ENCODE measurements at places on chromosomes 3 and 15.

DNA sequence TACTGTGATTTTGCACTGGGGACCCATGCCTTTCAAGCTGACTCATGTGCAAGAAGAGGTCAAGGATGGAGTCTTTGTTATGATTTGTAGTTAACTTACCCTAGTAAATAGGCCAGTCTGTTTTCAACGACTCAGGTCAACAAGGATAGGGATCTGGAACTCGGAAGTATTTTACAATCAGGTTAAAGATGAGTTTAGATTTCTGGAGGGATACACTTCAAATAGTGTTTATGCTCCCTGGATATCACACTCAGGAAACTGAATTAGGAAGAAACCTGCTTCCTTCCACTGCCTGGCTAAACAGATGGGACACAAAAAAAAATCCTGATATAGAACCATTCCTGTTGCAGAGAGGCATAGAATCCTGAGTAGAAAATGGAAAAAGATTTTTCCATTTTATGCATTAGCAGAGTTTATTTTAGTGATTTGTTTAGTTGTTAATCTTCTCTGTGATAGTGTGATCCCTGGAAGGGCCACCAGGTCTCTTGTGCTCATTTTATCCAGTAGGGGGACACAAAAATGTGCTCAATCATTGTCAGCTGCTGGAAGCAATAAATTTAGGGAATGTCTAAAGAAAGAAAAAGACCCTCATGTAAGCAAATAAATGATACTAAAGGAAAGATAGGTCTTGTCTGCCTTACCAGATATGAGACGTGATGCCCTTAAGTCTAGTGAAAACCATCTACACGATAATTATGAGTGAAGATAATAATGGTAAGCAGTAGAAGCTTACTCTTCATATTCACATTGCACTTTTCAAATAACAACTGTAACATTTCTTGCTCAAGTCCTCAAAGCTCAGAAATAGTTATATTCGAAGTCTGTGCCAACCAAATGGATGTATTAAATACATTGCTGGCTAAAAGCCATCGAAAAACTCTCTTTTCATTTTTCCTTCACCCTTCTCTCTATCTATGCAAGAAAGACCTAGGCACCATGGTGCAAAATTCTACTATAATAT is 452.1 kb upstream of the KCNMB2 start:
- no peak for DNase-seq

DNA sequence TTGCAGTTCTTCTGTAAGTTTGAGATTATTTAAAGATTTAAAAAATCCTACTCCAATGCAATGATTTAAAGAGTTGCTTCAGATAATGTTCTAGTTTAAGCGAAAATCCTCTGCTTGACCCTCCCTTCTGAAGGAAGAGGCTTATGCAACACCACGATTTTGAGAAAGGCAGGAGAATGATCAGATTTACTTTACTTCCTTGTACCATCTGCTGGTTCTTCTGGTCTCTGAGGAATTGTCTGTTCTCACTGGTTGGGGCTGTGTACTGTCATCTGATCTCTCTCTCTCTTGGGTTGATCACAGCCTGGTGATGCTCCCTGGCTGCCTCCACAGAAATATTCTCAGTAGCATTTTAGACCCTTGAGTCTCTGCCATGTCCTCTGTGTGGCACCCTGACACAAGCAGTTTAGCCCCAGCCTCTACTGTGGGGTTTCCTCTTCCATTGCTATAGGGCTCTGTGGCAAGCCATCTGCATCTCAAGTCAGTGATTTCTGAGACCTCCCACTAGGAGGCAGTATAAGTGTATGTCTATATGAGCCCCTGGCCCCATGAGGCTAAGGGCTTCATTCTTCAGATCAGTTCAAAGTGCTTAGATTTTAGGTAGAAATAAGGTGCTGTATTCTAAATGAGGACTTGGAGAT is 50.8 kb upstream of the PLAAT1 start:
- DNase-seq, result no peak

DNA sequence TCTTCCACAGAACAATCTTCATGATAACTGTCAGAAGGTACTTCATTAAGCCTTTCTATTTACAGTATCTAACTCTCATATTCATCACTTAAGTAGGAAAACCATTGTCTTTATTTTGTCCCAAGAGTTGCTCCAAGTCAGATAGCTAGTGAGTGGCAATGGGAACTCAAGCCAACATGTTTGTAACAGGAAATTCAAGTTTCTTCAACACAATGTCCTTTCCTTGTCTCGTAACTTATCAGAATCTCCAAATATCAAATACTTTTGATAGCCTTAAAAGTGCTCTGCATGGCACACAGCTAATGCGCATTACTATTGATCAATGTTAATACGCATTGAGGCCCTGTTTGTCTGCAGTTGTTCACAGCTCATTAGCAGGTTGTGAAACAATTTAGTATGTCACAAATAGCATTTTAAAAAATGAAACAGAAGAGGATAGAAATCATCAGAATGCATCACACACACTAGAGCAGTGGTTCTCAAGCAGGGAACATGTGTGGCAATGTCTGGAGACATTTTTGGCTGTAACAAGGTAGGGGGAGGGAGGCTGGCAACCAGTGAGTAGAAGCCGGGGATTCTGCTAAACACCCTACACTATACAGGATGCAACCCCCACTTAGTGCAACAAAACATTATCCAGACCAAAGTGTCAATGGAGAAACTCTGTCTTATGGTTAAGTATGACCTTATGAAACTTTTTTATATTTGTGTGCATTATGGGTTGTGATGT is 27.5 kb downstream of the BTLA start:
- no peak for DNase-seq

GRCh38 chr3:16174389-16174788 is at the start of gene GALNT15:
TSS of gene GALNT15 (plus strand) at chr3:16174680. CDS start at chr3:16175152, 472 bp downstream.
- no peak for DNase-seq

- DNase-seq, result no peak
Measured at GRCh38 chr15:89513284-89513683, 16.9 kb upstream of the RHCG start.

GRCh38 chr15:70259028-70259424 is 161.3 kb upstream of the TLE3 start:
- no peak for DNase-seq

DNA sequence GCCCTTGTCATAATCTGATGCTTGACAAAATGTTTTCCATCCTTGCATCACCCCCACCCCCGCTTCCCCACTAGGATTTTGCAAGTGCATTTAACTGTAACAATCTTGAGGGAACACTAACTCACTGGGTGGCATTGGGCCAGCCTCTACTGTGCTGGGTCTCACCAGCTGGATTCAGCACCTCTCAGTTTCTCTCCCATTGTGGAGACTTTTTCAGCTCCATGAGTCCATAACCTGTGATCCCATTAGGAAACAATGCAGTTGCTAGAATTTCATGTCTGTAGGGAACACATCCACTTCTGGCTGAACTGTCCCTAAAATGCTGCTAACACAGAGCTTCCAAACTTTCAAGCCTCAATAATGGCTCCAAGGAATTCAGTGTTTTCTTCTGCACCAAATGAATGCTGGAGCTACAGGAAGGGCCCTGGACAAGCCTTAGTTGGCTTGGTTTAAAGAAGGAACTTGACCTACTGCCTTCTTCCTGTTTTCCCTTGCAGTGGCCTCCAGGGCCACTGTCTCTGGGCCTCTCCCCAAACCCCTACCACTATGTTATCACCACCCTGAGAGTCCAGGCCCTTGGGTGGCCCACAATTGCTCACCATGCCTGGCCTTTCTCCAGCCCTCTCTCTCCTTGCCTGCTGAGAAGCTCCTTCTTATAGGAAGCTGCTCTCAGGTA is 15.6 kb downstream of the CYP19A1 start:
- no peak for DNase-seq

GRCh38 chr3:153820035-153820434 is 301.2 kb upstream of the ARHGEF26 start:
- no peak for DNase-seq

DNA sequence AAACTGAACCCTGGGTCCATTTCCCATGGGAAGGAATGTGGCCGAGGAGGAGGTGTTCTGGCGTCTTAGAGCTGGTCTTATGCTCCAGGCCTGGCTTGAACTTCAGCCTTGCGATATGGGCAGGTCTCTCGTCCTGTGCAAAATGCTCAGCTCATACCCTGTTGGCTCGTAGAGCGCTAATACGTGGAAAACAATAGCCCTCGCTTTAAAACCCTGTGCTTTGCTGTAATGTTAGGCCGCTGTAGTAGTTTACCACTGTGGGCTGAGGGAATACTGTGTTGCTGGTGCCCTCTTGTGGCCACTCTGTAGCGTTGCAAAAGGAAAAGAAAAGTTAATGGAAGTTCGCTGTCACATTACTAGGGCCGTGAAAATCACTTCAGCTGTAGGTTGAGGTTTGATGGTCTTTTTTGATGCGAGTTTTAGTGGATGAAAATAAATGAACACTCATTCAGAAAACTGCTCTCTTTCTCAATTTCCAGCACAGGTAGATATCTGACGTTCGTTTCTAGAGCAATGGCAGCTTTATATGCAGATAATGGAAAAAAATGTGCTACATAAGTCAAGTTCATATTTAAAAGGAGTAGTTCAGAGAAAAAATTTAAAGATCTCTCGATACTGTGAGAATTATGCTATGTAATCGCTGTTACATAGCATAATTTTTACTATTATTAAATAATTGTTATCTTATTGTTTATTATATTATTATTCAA is 92.9 kb downstream of the MCTP2 start:
- peak; percentile 68 for DNase-seq

- no peak for DNase-seq
Measured at GRCh38 chr3:52385157-52385556, 59.7 kb downstream of the SEMA3G start.

- DNase-seq, result no peak
Measured at GRCh38 chr15:45821390-45821789, 186.6 kb downstream of the SQOR start.

DNA sequence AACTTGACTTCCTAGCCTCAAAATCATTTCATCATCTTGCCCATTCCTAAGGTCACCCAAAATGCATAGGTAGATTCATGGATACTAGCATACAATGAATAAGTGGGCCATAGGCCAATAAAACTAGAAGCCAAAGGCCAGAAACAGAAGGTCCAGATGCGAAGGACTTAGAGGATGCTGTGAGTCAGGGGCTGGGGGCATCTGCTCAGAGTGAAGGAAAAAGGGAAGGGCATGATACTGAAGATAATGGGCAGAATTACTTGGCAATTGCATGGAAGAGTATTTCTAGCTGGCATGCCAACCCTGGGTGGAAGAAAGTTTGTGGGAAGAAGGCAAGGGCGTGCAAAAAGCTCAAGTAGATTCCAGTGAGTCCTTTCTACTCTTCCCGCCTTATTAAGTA is 27.5 kb downstream of the ILDR1 start:
- no peak for DNase-seq

DNA sequence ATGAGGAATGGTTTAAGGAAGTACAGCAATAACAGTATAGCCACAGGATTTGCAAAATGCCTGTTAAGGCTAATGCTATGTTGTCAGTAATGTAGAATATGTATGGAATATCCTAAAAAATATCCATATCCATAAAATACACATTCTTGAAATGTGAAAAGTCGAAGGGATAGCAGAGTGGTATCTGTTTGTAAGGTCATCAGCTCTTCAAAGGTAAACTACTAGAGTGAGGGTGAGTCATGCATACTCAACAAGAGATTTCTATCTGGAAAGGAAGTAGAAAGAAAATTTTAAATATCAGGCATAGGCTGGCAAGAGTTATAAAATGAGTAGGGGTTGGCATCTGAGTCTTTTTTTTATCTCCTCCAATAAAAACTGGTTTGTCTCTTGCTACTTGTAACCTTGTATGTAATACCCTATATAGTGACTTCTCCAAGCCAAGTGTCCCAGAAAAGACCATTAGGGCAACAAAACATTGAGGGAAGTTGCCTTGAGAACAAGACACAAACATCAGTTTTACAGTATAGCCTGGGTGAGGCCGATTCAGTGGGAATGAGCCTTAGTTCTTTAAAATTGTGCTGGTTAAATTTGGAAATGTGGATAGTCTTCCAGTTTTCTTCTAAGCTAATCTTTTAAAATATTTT is 103.1 kb downstream of the SPATA16 start:
- no peak for DNase-seq

DNA sequence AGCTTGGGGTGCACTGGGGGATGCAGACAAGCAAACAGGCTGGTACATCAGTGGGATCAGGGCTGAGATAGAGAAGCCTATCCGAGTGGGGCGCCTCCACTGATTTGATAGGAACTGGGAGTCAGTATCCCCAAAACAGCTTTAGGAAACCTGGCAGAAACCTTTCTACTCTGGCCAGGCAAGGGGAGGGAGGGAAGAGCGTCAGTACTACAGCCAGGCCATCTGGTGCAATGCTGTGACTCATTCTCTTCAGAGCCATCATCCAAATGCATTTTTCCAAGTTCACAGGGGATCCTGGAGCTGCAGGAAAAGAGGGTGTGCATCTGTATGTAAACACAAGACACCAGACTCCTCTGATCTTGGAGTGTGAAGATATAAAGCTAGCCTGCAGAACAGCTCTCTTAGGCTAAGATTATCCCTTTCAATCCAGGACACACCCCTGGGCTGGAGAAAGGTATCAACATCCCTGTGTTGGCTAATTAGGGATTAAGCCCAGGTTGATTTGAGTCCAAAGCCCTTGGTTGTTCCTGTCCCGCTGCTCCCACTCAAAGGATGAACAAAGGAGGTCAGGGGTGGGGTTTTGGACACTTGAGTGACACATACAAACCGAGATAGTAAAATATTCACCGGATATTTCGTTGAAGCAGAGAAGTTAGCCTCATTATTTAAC is 9.3 kb downstream of the GALNT15 start:
- DNase-seq, result no peak

DNA sequence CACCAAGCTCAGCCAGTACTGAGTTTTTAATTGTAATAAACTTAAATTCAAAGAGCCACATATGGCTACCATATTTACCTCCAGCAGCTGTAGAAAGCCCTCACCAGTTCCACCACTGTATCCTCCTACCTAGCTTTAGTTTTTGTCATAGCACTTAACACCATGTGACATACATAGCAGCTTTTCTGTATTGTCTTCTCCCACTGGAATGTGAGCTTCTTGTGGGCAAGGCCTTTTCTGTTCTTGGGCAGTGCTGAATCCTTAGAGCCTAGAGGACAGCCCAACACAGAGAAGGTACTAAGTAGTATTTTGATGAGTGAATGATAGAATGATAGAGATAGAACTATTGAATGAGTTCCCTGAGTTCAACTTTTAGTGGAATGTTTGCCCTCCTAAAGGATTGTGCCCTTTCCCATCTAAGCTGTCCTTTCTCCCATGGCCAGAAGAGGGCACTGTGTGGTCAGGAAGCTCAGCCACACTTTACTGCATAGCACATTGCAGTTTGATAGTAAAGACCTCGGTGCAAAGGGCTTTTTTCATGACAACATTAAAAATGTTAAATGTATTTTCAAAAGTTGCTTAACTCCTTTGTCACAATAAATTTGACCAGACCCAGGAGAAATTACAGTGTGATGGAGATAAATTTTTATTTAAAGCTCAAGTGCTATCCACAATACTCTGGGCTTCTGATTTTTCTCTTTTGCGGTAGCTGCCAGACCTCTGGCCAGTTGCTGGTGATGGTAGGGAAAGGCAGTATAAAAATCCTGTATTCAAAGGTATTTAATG is 115.8 kb downstream of the GHSR start:
- DNase-seq, result peak; percentile 66

GRCh38 chr15:32652178-32652577 is 10.7 kb downstream of the SCG5 start:
- DNase-seq, result no peak

Measured in hematopoietic multipotent progenitor cell treated with erythropoietin and hydrocortisone succinate and interleukin-3 and kit ligand, for 17 days (in vitro differentiated cells).